Mesothelial cell of epicardium (in vitro differentiated cells): ENCODE measurements at places on chromosomes 4 and X. TPM values are rescaled to one million over a fixed set of nuclear protein-coding genes. Genes with fewer than 3 reads are reported as not detected.

FDCSP gene
- 0.72 to 1.5 TPM (median 0.75 TPM) in 3 replicates for total RNA-seq

SLC7A11 gene
- total RNA-seq, result 2.8 to 3.4 TPM (median 3.0 TPM) in 3 replicates

VCX2 gene
- not detected in 3 replicates for total RNA-seq

DMRTC1 gene
- 0.65 to 2.1 TPM (median 0.88 TPM) in 3 replicates for total RNA-seq

CSAG1 gene
- not detected in 3 replicates for total RNA-seq

STK32B gene
- 0.69 to 0.96 TPM (median 0.81 TPM) in 3 replicates for total RNA-seq

SOD3 gene
- total RNA-seq, result 5.7 to 6.5 TPM (median 5.8 TPM) in 3 replicates

TRPC5OS gene
- 0.09 TPM in 1 of 3 replicates, not detected in the others for total RNA-seq

ACE2 gene
- total RNA-seq, result 0.25 to 0.59 TPM (median 0.35 TPM) in 3 replicates

UGT8 gene
- 0.87 to 1.6 TPM (median 1.4 TPM) in 3 replicates for total RNA-seq

PITX2 gene
- total RNA-seq, result 88.7 to 99.3 TPM (median 95.5 TPM) in 3 replicates

CSN1S1 gene
- not detected in 3 replicates for total RNA-seq

DNA sequence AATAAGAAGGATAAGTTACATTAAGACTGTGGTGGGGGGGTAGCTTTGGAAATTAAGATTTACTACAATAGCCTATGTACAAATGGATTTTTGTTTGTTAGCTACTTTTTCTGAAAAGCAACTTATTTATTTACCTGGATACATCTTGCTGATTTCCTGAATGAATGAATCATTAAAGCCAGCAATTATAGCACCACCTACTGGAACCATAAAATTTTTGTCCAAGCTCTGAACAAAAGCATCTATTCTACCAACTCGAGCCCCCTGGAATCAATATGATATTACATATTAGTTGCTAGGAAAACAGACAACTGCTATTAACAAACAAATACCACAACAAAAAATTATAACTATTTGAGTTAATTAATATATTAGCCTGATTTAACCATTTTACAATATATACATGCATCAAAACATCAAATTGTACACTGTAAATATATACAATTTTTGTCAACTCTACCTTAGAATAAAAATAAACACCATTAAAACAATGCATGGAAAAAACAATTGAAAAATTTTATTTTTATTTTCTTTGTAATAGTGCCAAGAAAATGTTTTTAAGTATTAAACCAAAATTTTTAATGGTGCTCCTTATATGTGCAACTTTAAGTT is 15.3 kb downstream of the SEPSECS start:
- no peak for DNase-seq
- no peak overlapping the region for H3K4me3 ChIP-seq
- H3K27me3 ChIP-seq, result no peaks in the 10 kb centered on the region

DNA sequence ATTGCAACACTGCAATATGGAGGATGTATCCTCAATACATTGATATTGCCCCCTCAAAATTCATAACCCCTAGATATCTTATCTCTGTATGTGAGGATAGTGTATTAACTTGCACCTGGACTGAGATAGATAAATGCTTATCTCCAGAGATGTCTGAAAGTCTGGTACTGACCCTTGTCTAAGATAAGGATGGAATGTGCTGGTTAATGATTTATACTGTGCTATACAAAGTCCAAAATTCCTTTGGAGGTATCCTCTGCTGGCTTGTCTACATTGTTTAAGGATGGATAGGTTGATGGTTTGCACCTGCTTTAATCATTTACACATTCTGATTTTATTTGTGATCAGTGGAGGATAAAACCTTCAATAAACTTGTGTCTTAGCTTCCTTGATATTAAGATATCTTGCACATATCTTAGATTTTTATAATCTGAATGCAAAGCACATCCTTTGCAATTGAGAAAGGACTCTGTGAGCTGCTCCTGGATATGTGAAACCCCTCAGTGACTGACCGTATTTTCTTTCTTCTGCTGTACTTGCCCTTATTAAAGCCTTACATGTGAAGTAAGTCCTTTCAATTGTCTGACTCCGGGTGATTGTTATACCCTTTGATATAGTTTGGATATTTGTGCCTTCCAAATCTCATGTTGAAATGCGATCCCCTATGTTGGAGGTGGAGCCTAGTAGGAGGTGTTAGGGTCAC is 430.3 kb upstream of the MAOA start:
- H3K4me1 ChIP-seq, result peaks cover 6% of the 10 kb centered on the region
- H3K4me3 ChIP-seq, result no peak overlapping the region
- H3K27me3 ChIP-seq, result no peaks in the 10 kb centered on the region
- DNase-seq, result no peak

- no peaks in the 10 kb centered on the region for H3K27me3 ChIP-seq
- no peaks in the 10 kb centered on the region for H3K36me3 ChIP-seq
- H3K4me3 ChIP-seq, result no peak overlapping the region
- no peaks in the 10 kb centered on the region for H3K4me1 ChIP-seq
- no peak overlapping the region for H3K27ac ChIP-seq
Observed at GRCh38 chrX:7346021-7346420, 198.1 kb upstream of the PUDP start.

- H3K4me3 ChIP-seq, result no peak overlapping the region
- no peak for DNase-seq
- H3K27me3 ChIP-seq, result no peaks in the 10 kb centered on the region
- H3K27ac ChIP-seq, result no peak overlapping the region
- H3K4me1 ChIP-seq, result no peaks in the 10 kb centered on the region
Observed at GRCh38 chr4:108433832-108434231, 186.5 kb upstream of the RPL34 start.

DNA sequence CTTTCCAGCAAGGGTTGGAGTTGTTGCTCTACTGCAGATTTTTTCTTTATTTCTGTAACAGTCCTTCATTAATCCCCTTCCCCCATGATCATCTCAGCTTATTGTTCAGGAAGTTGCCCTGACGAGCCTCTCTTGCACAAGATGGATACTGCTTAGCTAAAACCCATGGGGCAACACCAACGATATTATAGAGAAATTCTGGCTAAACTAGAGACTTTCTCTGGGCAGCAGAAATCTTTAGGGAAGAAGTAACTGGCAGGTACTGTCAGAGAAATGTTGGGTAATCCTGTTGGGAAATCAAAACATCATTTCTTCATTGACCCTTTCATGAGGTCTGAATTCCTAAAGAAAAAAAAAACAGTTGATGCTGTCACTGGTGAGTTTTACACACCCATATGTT is 921.3 kb downstream of the NLGN4X start:
- H3K27ac ChIP-seq, result no peak overlapping the region
- no peaks in the 10 kb centered on the region for H3K4me1 ChIP-seq
- H3K36me3 ChIP-seq, result no peaks in the 10 kb centered on the region
- no peak for DNase-seq
- no peak overlapping the region for H3K4me3 ChIP-seq
- H3K27me3 ChIP-seq, result no peaks in the 10 kb centered on the region

- DNase-seq, result no peak
- H3K4me3 ChIP-seq, result peak overlapping the region; percentile 90
Observed at GRCh38 chrX:68433981-68434299, 645 bp upstream of the OPHN1 start.

- no peaks in the 10 kb centered on the region for H3K36me3 ChIP-seq
- H3K4me3 ChIP-seq, result no peak overlapping the region
- H3K4me1 ChIP-seq, result peaks cover 1% of the 10 kb centered on the region
- H3K27ac ChIP-seq, result no peak overlapping the region
Observed at GRCh38 chr4:89069481-89069880, 12.5 kb upstream of the FAM13A start.

- no peaks in the 10 kb centered on the region for H3K27me3 ChIP-seq
- H3K4me1 ChIP-seq, result peaks cover 14% of the 10 kb centered on the region
- no peak for DNase-seq
- H3K27ac ChIP-seq, result peak overlapping the region; percentile 48
- peaks cover 22% of the 10 kb centered on the region for H3K36me3 ChIP-seq
Observed at GRCh38 chr4:159248384-159249178, 145.7 kb downstream of the RAPGEF2 start.

DNA sequence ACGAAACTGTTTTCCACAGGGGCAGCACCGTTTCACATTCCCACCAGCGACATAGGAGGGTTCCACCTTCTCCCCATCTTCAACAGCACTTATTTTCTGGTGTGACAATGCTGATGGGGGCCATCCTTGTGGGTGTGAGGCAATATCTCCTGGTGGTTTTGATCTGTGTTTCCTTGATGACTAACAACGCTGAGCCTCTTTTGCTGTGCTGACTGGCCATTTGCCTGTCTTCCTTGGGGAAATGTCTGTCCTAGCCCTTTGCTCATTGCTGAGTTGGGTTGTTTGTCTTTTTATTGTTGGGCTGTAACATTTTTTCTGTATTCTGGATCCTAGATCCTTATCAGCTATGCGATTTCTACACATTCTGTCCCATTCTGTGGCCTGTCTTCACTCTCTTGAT is 33.7 kb downstream of the ATP2B3 start:
- H3K4me1 ChIP-seq, result no peaks in the 10 kb centered on the region
- peaks cover 8% of the 10 kb centered on the region for H3K27me3 ChIP-seq
- no peaks in the 10 kb centered on the region for H3K36me3 ChIP-seq
- no peak overlapping the region for H3K4me3 ChIP-seq
- no peak for DNase-seq
- H3K27ac ChIP-seq, result no peak overlapping the region

- H3K27ac ChIP-seq, result no peak overlapping the region
- H3K36me3 ChIP-seq, result no peaks in the 10 kb centered on the region
- H3K4me1 ChIP-seq, result no peaks in the 10 kb centered on the region
- no peak for DNase-seq
Observed at GRCh38 chrX:45145492-45146215, 55.0 kb downstream of the DIPK2B start.

GRCh38 chr4:69717778-69718177 is 42.6 kb downstream of the SULT1B1 start:
- no peak overlapping the region for H3K27ac ChIP-seq
- peaks cover 9% of the 10 kb centered on the region for H3K4me1 ChIP-seq

DNA sequence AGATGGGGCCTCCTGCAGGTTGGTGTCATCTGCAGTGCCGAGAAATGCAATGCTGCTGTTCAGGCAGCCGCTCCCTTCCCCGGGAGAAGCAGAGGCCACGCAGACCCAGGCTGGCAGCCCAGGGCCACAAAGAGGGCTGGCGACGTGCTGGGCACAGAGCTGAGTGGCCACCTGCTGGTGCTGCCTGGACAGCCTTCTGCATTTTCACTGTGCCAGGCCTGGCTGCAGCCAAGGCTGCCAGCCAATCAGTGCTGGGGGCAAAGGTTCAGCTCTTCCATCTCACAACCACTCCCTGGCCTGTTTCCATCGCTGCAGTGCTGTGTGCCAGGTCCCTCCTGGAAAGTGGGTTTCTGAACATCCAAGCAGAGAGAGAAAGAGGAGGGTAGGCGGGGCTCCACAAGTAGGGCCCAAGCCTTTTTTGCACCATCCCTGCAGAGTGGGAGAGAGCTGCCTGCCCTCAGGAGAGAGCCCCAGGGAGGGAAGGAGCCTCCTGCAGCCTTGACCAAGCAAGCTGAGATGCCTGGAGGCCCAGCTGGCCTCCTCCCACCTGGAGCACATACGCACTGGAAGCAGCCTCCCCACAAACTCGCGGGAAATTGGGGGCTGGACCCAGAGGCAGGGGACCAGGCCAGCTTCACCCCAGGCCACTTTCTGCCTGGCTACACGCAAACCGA is 20.1 kb downstream of the ADRA2C start:
- H3K4me3 ChIP-seq, result no peak overlapping the region
- DNase-seq, result no peak
- H3K4me1 ChIP-seq, result peaks cover 7% of the 10 kb centered on the region
- H3K27ac ChIP-seq, result no peak overlapping the region
- peaks cover 12% of the 10 kb centered on the region for H3K27me3 ChIP-seq

GRCh38 chr4:31045724-31046318 is 325.7 kb downstream of the PCDH7 start:
- H3K4me1 ChIP-seq, result peaks cover 16% of the 10 kb centered on the region
- H3K4me3 ChIP-seq, result no peak overlapping the region
- H3K27me3 ChIP-seq, result no peaks in the 10 kb centered on the region
- H3K36me3 ChIP-seq, result peaks cover 2% of the 10 kb centered on the region
- no peak overlapping the region for H3K27ac ChIP-seq

GRCh38 chrX:103730796-103731493 is 20.2 kb downstream of the TMEM31 start:
- DNase-seq, result no peak
- no peak overlapping the region for H3K4me3 ChIP-seq
- H3K27me3 ChIP-seq, result peaks cover 9% of the 10 kb centered on the region
- peak overlapping the region; percentile 23 for H3K27ac ChIP-seq
- H3K36me3 ChIP-seq, result no peaks in the 10 kb centered on the region

GRCh38 chr4:121139533-121140222 is 24.4 kb downstream of the TNIP3 start:
- H3K4me1 ChIP-seq, result peaks cover 25% of the 10 kb centered on the region
- H3K27me3 ChIP-seq, result no peaks in the 10 kb centered on the region
- DNase-seq, result no peak
- no peaks in the 10 kb centered on the region for H3K36me3 ChIP-seq

DNA sequence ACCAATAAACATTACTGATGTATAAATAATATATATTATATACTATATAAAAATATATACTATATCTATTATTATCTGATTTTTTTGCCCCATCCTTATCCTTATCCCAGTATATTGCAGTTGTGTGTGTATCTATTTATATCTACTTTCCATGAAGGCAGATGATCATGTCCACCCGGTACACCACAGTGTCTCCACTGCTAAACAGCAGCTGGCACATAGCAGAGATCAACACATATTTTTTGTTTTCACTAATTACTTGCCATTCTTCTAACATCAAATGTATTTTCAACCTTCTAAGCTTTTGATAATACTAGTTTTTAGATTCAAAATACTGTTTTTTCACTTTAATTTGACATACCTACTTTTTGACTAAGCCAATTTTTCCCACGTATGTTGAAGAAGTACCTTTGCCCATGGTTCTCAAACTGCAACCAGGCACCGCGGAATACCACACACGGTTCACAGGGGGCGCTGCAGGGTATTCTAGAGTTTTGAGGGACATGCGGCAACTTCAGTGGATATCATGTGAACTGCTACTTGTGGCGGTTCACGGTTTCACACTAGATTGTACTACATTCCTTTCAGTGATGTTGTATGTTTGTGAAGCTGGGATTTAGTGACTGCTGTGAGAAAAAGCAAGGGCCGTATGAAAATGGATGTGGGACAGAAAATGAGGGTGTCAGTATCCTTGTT is 182.5 kb upstream of the NPY2R start:
- H3K27ac ChIP-seq, result no peak overlapping the region
- no peaks in the 10 kb centered on the region for H3K4me1 ChIP-seq
- peak; percentile 53 for DNase-seq
- H3K27me3 ChIP-seq, result peaks cover 28% of the 10 kb centered on the region
- H3K4me3 ChIP-seq, result no peak overlapping the region

GRCh38 chr4:151690164-151690870 is 70.5 kb downstream of the GATB start:
- no peaks in the 10 kb centered on the region for H3K27me3 ChIP-seq
- no peak overlapping the region for H3K4me3 ChIP-seq
- no peak for DNase-seq
- peaks cover 4% of the 10 kb centered on the region for H3K36me3 ChIP-seq

DNA sequence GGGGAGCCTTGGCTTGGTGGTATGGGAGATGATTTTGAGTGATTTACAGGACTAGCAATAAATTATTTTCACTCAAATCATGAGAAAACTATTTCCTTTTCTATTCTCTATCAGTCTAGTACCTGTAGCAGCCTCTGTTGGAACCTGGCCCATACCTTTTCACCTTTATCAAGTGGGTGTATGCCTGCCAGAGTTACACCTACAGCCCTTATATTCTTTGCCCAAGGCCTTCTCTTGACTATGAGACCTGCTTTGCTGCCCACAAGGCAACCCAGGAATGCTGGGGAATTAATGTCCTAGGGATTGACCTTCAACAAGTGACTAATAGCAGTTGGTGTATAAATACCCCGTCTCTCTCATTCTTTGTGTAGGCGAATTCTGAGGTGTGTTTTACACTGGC is 20.0 kb upstream of the LEF1 start:
- no peak overlapping the region for H3K4me3 ChIP-seq
- no peak for DNase-seq
- peaks cover 29% of the 10 kb centered on the region for H3K4me1 ChIP-seq
- no peaks in the 10 kb centered on the region for H3K27me3 ChIP-seq
- H3K27ac ChIP-seq, result no peak overlapping the region

- H3K4me1 ChIP-seq, result peaks cover 8% of the 10 kb centered on the region
- H3K4me3 ChIP-seq, result no peak overlapping the region
- H3K36me3 ChIP-seq, result peaks cover 8% of the 10 kb centered on the region
Observed at GRCh38 chr4:155809835-155810234, 51.0 kb downstream of the GUCY1B1 start.
